ENCODE measurements at places on chromosomes 3 and 15. TPM values are rescaled to one million over a fixed set of nuclear protein-coding genes. Genes with fewer than 3 reads are reported as not detected.

Gene GCSAM
- not detected for polyA plus RNA-seq

DNA sequence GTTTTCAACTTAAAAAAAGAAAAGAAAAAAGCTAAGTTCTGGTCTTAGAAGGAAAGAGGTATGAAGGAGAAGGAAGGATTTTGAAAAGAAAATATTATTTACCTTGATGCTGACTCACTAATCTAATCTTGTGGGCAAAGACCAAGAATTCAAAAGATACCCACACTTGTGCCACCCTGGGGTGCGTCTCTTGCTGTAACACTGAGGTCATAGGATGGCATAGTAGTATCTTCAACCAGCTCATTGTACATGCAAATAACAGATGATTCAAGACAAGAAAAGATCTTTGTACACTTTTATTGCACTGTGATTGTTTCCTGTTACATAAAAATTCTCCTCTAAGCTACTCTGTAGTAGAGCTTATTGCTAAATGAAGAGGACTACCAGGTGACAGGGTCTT, 17.3 kb downstream of the PLS1 start:
- DNase-seq: no peak

DNA sequence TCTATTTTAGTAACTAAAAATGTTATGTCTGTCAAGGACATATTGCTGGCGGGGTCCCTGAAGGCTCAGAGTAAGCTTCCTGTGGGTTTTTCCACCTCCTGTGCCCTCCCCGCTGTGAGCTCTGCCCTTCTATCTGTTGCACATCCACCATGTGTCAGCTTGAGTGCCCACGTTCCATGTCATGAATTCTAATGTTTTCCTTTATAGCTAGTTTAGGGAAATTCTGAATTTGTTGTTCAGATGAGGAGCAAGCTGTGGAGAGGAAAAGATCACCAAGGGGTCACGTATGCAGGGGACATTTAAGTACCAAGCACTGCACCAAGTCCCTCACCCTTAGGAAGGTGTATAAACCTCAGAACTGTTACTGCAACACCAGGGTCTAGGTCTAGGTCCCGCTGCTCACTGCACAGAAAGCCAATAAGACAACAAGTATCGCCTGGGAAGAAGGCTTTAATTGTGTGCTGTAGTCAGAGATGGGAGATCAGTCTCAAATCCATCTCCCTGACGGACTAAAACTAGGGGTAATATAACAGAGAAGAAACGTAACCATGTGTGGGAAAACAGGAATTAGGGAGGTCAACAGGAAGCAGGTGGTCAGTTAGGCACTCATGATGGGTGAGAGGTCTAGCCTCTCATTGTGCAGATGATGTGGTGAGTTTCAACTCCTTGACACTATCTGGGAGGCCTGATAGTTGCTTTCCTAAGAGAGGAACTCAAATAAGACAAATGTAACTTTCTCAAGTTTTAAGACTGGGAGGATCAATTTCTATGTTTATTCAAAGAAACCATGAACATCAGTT, 9.7 kb downstream of the GP9 start:
- no peak for DNase-seq

GRCh38 chr3:36827133-36827532, 62.8 kb upstream of the DCLK3 start:
- DNase-seq: peak; percentile 32

Gene SLC28A1
- not detected for polyA plus RNA-seq

DNA sequence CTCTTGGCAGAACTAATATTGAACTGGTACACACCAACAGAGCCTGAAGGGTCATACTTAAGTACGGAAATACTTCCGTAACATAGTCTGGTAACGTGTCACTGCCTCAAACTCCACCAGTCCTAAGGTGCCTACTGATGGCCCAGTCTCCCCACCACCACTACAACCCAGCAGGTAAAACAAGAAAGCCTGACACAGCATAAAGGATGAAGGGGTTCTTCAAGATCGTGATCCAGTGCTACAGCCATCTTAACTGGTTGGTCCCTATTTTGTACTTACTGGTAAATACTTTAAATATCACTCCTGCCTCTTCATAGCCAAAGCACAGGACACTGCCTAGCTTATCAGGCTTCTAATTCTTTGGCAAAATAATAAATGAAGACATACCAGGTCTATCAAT, 46.5 kb downstream of the PEAK1 start:
- DNase-seq: no peak
